Caki2 (cell line): ENCODE measurements at places on chromosomes 7 and 10.

GRCh38 chr7:154929006-154929726 is 73.8 kb downstream of the PAXIP1 start:
- DNase-seq = no peak

DNA sequence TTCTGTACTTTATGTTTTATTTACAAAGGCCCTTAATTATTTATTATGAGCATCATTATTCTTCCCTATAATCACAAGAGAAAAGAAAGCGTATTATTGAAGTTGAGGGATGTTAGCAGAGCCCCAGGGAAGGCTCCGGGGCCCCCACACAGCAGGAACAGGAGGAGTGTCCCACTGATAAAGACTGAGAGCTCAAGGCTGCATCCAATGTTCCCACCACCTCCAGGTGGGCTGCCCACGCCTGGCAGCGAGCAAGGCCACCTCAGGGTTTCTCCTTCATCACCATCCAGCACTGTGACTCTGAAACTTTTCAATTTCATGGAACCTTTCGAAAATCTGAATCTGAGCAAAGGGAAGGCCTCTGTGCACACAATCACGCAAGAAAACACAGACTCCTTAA is 35.9 kb upstream of the WIPF3 start:
- DNase-seq = no peak

GRCh38 chr7:135914346-135914745 is 62.8 kb downstream of the MTPN start:
- no peak for DNase-seq

GRCh38 chr10:42926843-42927242 is 144.2 kb downstream of the BMS1 start:
- no peak for DNase-seq

- no peak for DNase-seq
Measured at GRCh38 chr10:86291616-86292340, 74.8 kb downstream of the GRID1 start.

DNA sequence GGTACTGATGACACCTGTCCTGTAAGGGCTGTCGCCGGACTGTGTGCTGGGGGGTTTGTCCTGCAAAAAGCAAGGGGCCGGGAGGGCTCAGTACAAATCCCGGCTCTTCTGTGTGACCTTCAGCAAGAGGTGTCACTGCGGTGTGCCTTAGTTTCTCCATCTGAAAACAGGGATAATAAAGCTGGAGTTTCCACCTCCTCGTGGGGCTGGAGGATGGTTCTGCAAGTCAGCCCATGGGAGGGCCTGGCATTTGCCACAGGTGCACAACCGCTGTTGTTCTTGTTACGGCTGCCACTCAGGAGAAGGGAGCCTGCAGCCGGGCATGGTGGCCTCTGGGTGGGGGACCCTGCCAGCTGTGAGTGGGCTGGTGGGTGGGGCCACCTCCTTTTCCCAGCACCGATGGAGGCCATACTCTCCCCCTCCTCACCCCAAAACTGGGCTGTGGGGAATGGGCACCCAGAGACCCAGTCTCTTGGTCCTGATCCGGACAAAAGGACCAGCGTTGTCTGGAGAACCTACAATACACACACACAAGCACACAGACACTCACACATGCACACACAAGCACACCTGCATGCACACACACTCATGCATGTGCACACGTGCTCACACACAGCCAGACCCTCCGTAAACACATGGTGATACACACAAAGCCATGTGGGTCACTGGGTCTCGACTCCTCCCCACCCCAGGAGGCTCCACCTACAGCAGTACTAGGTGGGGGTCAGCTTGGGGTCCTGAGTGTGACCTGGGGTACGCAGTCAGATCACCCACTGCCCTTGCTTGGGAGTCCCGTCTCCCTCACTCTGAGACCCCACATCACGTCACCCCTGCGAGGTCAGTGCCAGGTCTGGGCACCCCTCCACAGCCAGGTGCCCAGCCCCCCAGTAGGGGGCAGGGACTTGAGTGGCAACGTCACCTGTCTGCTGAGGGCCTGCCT is 34.1 kb downstream of the ELFN1 start:
- DNase-seq = no peak

GRCh38 chr10:21599582-21599981 is 65.5 kb downstream of the MLLT10 start:
- DNase-seq = no peak

GRCh38 chr10:7507887-7508726 is 97.3 kb upstream of the SFMBT2 start:
- no peak for DNase-seq

DNA sequence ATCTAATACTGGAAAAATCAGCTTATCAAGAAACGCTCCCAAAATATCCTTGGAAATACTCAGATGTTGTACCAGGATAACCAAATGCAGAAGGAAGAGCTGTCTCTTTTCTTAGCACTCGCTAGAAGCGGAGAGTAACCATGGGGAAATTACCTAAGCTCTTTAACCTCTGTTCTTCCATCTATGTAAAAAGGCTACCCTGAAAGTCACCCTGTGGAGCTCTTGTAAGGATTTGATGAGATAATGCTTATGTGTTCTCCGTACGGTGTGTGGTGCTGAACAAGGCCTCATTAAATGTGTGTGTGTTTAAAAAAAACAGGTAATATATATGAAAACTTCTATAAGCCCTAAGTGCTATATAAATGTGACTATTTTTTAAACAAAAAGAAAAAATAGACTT is 38.2 kb upstream of the MYO3A start:
- DNase-seq = no peak

- DNase-seq = no peak
Measured at GRCh38 chr7:21611129-21611528, 68.3 kb downstream of the DNAH11 start.

DNA sequence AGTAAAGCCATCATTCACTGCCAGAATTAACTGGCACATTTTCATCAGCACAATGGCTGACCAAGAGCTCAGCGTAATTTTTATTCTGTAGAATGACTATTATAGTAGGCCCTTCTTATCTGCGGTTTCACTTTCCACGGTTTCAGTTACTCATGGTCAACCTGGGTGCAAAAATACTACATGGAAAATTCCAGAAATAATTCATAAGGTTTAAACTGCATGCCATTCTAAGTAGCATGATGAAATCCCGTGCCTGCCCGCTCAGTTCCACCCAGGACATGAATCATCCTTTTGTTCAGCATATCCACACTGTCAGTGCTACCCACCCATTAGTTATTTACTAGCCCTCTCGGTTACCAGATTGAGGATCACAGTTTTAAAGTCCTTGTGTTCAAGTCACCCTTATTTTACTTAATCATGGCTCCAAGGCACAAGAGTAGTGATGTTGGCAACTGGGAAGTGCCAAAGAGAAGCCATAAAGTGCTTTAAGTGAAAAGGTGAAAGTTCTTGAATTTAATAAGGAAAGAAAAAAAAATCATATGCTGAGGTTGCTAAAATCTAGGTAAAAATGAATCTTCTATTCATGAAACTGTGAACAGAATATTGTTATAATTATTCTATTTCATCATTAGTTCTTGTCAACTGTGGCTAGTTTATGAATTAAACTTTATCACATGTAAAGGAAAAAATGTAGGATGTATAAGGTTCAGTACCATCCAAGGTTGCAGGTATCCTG is 204.9 kb downstream of the DOCK4 start:
- peak; percentile 70 for DNase-seq

- DNase-seq = no peak
Measured at GRCh38 chr7:39130857-39131526, 153.3 kb downstream of the POU6F2 start.

GRCh38 chr10:98619446-98619845 is 172.7 kb upstream of the HPS1 start:
- no peak for DNase-seq

GRCh38 chr10:73789659-73790055 is 4.3 kb downstream of the ZSWIM8 start:
- no peak for DNase-seq

- DNase-seq = no peak
Measured at GRCh38 chr7:40638545-40639320, 503.9 kb downstream of the SUGCT start.

DNA sequence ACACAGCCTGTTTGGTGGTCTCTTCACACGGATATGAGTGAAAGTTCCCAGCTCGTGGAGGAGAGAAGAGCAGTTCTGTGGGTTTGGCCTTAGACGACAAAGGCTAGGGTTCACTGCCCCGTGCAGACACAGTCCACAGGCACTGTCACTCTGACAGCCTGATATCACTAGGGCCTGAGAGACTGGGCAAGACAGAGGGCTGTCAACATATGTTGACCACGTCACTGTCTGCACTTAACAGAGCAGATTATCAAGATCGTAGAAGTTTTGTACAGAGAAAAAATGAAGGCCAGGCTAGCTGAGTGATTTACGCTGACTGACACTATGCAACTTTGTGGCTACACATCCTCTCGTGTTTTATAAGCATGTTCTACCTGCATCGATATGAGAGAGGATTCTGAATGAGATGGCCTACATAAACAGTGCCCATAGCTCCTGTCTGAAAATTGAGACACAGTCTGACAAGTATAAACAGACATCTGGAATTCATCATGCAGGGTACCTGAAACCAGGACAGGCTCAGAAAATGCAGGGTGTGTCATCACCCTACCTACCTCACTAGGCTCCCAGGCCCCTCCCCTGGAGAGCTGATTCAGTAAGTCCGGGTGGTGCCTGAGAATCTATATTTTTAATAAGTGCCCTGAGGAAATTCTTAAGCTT is 120.0 kb downstream of the SGMS1 start:
- DNase-seq = no peak

GRCh38 chr10:119222537-119222936 is 15.2 kb downstream of the GRK5 start:
- no peak for DNase-seq

DNA sequence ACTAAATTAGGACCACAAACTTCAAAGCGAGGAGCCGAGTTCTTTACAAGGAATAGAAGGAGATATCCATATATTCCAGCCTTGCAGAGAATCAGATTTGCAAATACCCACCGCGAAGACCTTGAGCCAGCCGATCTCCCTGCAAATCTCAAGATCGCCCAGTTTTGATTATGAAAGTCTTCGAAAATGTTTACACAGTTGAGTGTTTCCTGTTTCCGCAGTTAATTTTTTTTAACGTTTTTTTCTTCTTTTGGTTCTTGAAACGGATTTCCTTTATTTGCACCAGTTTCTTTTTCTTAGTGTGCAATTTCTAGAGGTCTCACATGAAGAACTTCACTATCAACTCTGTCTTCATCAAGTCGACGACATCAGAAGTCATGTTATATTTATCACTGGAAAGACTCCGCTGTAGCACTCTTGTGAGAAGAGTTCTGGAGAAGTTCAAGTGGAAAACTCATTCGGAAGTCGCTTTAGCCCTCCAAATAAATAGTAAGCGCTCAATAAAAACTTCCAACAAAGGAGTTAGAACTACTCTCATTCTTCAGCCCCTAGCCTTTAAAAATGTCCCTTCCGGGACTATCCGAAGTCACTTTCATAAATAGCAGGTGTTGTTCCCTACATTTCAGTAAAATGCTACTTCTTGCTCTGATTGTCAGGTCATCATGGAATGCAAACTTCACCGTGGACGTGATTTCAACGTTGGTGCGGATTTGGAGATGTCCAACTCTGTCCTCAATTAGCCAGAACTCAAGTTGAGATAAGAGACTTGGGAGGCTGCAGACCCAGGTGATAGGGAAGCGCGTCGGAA is 11.9 kb upstream of the SPAG6 start:
- DNase-seq = no peak

DNA sequence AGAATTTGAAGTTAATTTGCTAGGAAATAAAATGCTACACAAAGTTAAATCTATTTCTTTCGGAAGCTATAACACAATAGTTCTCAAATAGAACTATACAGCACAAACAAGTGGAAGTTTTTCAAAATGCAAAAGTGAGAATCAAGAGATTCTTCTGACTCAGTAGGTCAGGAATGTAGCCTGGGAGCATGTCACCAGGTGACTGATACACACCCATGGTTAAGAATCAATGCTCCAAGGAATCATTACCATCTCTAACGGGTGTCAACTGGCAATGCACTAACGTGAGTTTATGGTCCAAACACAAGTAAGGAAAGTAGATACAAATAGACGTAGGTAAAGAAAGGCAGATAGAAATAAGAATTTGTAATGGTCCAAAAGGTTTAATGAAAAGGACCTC is 170.5 kb downstream of the SRPK2 start:
- DNase-seq = peak; percentile 30

DNA sequence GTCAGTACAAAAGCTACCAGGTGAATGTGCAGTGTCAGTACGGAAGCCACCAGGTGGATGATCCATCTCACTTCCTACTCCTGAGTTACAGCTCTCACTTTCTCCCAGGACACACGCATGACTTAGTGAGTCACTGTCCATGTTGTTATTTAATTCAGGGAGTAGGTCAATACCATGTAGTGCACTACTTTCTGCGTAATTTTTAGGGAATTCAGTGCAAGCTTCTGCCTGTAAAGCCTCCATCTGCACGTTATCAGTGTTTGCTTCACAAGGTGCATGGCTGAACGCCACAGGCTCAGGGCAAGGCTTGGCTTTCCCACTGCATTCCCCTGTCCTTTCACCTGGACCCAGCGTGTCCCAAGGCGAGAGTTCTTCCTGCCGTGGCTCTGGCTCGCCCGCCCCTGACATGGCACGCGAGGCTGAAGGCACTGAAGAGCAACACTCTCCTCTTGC is 59.5 kb downstream of the LARP4B start:
- no peak for DNase-seq

- DNase-seq = no peak
Measured at GRCh38 chr7:13797545-13797944, 191.9 kb downstream of the ETV1 start.

DNA sequence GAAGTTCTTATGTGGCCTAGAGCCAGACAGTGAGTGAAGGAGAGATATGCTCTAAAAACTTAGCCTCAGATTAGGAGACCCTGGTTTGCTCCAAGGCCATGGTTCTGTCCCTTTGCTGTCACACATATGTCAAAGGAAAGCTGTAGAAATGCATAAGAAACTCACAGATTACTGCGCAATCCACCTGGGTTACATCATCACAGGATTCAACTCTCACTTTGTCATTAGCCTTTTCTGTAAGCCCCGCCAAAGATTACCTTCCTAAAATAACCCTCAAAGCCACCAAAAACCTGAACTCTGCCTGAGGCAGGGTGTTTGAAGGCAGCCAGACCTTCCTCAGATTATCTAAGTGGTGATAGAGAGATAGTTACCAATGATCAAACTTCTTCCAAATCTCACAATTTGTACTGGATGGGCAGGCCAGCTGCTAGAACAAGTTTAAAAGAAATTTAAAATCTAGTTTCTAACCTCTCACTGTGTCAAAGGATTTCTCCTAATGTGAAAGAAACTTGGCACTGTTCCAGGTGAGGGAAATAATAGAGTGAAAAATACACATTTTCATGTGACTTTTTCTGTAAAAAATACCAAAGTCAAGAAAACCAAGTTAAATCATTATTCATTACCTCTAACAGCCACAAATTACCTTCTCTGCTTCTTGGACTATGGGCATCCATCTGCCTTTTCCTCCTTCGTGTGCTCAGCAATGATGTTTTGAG is 567.2 kb downstream of the SUGCT start:
- DNase-seq = no peak

DNA sequence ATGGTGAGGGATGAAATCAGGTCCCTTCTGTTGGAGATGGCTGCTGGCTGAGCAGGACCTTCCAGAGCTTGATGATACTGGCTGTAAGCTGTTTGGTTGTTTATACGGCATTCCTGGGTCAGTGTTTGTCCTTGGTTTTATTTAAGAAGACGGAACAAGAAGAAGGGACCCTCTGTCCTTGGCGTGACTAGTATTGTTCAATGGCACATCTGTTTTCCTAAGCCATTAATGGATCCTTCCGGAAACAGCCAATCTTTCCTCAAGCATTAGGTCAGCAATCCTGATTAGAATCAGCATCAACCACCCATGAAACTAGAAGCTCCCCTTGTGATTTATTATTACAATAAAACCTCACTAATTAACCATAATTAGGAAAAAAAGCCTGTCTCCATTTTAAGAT is 128.7 kb upstream of the KIAA1217 start:
- DNase-seq = no peak

- DNase-seq = no peak
Measured at GRCh38 chr10:58440484-58440883, 55.3 kb downstream of the TFAM start.
